ENCODE measurements at places on chromosomes 3 and 15. TPM values are rescaled to one million over a fixed set of nuclear protein-coding genes. Genes with fewer than 3 reads are reported as not detected.

Gene CCPG1
- 12.3 TPM for total RNA-seq

Gene CPEB1
- 2.4 TPM for total RNA-seq

Gene TKT
- 477 TPM for total RNA-seq

Gene TRPC1
- 8.2 TPM for total RNA-seq

Gene FBXW12
- not detected for total RNA-seq

Gene ALS2CL
- 0.17 TPM for total RNA-seq

Gene CFAP161
- total RNA-seq = not detected

Gene CFAP100
- total RNA-seq = not detected

Gene LSMEM2
- total RNA-seq = not detected

Gene TM6SF1
- 4.2 TPM for total RNA-seq

Gene MEX3B
- 7.9 TPM for total RNA-seq

Gene GABRA5
- 0.30 TPM for total RNA-seq

Gene METTL6
- total RNA-seq = 16.0 TPM

Gene OR5K2
- total RNA-seq = not detected

Gene TMEM40
- not detected for total RNA-seq

Gene ISG20
- total RNA-seq = 5.1 TPM

Gene COX5A
- 243 TPM for total RNA-seq

Gene ZNF502
- 1.6 TPM for total RNA-seq

Gene P2RY14
- not detected for total RNA-seq
